ENCODE measurements at places on chromosomes 1 and 21. TPM values are rescaled to one million over a fixed set of nuclear protein-coding genes. Genes with fewer than 3 reads are reported as not detected.

- no peak for DNase-seq
Observed at GRCh38 chr1:163202833-163203451, at the start of gene RGS5. Gene RGS5 (minus strand): TSS chr1:163202916. CDS start chr1:163202835, 81 bp downstream.

DNA sequence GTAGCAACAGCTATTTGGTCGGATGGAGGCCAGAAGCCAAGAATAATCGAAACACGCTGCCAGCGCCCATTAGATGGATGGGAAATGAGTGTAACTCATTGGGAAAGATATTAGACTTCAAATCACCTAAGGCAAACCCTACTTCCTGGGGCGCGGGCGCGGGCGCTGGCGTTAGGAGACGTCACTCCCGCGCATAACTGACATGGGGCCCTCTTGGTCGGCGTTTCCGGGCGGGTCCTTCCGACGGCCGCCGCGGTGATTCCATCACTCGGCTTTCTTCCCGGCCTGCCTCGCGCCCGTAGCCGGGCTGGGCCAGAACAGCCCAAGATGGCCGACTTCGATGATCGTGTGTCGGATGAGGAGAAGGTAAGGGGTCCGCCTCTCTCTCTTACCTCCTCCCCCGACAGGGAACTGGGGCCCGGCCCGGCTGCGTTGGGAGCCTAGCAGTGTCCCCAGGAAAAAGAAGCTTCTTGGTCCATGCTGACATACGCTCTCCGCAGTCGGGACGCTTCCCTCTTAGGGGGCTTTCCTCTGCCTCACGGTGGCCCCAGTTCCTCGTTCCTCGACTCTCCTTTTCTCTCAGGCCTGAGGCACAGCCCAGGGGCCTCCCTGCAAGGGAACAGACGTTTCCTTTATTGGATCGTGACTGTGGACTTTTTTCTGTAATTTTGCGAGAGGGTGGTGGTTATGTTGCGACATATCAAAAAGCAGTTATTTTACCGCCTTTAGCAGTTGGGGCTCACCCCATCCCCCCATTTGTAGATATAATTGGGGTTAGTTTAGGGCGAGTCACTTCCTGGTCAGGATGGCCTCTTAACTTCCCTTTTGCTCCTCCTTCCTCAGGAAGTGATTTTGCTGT lies at the start of gene CAPZA1:
CAPZA1 (plus strand) TSS at position 315 of the 859 bp plus-strand sequence; CDS start at position 328, 13 bp downstream.
- DNase-seq = peak; percentile 93

DNA sequence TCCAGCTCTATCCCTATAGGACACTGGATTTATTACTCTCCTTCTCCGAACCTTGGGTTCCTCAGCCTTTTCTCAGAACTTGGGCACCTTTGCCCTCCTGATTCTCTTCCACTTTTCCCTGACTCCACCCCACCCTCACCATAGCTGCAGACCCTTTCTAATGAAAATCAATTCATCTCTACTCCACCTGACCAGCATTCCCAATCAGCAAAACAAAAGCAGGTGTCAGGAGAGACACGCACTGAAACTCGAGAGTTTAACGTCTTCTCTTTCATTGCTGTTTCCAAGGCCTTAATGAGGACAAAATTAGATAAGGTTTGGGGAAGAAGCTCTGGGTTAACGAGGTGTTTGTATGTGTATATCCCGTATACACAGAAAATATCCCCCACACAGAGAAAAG lies 208.8 kb downstream of the PLPP3 start:
- DNase-seq = no peak

DNA sequence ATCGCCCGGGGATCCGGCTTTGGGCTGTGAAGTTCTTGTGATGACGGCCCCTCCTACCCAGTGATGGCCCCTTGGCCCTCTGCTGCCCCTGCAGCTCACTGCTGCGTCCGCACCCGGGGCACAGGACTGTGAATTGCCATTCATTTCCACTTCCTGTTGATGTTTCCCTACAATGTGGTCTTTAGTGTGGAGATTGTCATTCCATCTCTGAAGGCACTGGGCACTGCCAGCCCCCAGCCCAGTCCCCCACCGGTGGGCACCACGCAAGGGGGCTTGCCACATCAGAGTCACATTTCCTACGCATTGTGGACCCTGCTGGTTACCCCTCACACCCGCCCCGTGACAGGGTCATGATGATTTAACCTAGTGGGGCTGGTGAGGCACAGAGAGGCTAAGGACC lies 2.5 kb upstream of the MX2 start:
- DNase-seq = no peak

Gene OLIG2
- not detected for total RNA-seq

GRCh38 chr1:40712997-40713396 lies 21.5 kb downstream of the NFYC start:
- DNase-seq = no peak

Gene PGD
- 144 TPM for total RNA-seq

Gene MYOC
- not detected for total RNA-seq

DNA sequence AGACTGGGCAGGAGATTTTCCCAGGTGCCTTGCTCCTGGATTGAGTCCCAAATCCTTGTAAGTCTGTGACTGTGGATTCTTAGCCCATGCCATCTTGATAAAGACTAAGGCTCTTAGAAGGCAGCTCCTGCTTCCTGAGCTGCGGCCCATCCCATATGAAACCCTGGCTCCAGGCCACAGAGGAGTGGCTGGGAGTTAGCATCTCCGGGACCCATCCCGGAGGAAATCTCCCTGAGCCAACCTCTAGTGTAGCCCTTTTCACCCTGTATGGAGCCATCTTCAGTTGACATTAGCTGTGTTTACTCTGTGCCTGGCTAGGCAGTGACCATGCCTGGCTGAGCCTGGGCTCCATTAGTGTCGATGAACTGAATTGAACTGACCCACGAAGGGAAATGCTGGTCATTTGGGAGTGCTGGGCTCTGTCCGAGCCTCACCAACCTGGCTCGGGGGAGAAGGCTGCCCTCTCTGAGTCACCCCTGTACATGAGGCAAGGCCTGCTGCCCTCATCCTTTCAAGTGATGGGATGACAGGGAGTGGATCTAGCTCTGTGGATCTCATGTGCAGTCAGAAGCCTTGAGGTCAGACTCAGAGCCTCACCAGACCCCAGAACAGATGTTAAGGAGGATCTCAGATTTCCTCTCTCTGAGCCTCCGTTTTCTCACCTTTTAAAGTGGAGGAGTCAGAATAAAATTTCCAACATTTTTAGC lies 37.5 kb downstream of the LGR6 start:
- DNase-seq = no peak

GRCh38 chr21:15004721-15005370 lies 60.0 kb downstream of the NRIP1 start:
- DNase-seq = no peak

Gene PRKAB2
- total RNA-seq = 30.8 TPM

DNA sequence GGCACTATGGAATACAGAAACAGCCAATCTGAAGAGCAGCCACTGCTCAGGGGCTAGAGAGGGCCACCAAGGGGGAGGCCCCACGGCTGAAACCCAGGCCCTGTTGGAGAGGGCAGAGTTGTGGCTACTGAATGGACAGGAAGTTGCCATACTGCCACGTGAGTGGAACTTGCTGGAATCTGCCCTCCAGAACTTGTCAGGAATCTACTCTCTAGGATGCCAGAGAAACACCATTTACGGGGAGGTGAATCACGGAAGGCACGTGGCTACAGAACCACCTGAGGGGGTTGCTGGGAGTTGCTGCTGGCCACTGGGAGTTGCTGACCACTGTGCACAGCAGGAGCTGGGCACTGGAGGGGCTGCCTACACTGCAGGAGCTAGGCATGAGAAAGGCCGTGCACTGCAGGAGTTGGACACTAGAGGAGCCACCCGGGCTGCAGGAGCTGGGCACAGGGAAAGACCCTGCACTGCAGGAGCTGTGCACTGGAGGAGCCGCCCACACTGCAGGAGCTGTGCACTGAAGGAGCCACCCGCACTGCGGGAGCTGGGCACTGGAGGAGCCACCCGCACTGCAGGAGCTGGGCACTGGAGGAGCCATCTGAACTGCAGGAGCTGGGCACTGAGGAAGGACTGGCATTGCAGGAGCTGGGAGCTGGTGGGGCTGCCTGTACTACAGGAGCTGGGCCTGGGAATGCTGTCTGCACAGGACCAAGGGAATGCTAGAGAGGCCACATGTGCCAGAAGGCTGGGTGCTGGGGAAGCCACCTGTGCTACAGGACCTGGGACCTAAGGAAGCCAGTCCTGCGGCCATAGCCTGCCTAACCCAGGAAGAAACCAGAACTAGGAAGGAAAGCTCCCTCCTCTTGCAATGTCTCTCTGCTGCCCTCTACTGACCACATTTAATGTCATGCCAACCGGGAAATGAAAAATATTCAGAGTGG lies 343.4 kb downstream of the MATN1 start:
- DNase-seq = peak; percentile 68

DNA sequence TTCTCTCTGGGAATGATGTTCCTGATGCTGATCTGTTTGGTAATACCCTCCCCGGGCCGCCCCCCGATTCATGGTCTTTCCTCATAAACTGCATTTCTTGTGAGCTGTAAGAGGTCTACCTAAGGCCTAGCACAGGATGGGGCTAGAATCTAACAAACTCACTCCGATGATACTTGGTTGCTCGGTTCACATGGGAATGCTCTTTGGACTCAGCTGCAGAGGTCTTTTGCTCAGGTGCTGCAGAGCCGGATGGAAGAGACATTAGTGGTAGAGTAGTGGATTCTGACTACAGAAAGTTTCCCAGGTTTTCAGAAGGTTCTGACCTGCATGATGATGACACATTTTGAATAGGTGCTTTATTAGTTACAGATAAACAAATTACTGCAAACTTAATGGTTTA lies 8.3 kb upstream of the TMEM269 start:
- DNase-seq = no peak

Gene ERICH3
- total RNA-seq = not detected

DNA sequence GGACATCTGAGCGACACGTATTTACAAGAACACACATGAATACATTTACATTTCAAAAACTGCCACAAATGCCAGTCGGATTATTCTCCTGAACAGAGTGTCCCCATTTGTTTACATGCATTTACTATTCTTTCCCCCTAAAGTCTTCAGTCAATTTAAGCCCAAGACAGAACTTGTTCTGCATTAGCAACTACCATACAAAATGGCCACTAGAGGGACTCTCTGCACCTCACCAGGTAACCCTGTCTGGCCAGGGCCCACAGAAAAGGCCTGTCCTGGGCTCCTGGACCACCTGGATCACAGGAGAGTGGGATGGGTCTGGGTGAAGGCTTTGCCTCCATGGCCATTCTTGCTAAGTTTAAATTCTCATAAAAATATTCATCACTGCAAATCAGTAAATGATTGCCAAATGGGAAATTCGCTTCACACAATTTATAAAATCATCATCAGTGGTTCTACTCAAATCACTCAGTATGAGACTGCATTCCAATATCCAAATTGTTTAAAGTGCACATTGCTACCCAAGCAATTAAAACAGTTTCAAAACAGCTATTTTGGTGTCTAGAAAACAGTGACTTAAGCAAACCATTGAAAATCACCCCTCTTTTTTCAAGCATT lies 12.5 kb upstream of the GUCA2A start:
- DNase-seq = peak; percentile 39

Gene PFKFB2
- 38.7 TPM for total RNA-seq

Gene PUSL1
- 21.5 TPM for total RNA-seq

DNA sequence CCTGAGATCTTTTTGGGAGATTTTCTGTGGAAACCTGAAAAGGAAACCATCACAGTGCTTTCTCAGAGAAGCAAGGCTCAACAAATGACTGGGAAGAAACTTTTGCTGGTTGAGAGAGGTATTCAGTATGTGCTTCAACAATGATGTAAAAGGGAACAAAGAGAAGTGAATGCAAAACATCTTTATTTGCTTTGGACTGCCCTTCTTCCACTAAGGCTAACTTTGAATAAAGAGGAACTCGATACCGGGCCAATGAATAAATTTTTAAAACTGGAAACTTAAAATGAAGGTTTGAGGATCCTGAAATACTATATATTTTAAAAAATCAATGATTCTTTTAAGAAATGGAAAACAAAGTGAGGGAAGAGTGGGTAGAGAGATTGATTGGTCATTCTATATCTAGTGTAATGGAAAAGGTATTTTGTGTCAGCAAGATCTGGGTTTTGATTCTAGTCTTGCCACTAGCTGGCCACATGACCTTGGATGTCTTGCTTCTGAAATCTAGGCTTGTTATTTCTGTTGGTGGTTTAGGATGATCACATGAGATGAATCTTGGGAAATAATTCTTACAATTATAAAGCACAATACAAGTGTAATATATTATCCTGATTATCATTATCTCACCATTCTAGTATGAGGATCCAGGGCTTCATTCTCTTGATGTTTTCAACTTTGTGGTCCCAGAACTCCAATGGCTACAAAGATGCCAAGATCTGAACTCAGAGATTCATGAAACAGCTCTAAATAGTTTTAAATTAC lies 34.6 kb upstream of the APOBEC4 start:
- no peak for DNase-seq

- peak; percentile 48 for DNase-seq
Observed at GRCh38 chr1:46301808-46302640, 1.4 kb downstream of the LRRC41 start.

DNA sequence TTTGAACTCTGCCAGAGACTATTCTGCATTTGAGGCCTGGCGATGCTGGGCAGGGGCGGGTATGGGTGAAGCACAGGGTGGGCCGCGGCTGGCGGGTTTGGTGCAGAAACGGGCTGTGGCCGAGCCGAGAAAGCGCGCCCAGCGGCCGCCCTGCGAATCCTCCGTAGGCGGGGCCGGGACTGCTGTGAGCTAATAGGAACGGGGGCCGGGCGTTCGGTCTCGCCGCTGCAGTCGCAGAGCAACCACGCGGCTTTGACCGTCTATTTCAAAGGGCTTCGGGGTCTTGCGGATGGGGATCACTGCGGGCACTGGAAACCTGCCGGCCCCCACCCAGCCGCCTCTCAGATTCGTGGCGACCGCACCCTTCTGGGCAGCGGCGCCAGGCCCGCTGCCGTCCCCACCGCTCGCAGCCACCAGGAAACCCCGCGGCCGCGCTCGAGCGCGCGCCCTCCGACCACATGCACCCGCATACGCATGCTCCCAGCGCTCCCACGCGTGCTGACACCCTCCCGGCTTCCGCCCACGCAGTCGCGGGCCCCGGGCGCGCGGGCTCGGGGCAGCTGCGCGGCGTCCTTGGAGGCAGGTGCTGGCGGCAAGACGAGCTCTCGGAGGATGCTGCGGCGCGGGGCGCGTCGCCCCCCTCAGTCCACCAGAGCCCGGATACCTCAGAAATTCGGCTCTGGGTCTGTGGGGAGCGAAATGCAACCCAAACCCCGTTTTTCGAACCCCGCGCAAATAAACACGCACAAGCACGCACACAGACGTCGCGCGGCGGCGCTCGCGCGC lies 32.6 kb downstream of the DNTTIP2 start:
- peak; percentile 74 for DNase-seq

Gene RXFP4
- total RNA-seq = not detected

- DNase-seq = no peak
Observed at GRCh38 chr1:212010004-212010403, 25.4 kb downstream of the INTS7 start.

DNA sequence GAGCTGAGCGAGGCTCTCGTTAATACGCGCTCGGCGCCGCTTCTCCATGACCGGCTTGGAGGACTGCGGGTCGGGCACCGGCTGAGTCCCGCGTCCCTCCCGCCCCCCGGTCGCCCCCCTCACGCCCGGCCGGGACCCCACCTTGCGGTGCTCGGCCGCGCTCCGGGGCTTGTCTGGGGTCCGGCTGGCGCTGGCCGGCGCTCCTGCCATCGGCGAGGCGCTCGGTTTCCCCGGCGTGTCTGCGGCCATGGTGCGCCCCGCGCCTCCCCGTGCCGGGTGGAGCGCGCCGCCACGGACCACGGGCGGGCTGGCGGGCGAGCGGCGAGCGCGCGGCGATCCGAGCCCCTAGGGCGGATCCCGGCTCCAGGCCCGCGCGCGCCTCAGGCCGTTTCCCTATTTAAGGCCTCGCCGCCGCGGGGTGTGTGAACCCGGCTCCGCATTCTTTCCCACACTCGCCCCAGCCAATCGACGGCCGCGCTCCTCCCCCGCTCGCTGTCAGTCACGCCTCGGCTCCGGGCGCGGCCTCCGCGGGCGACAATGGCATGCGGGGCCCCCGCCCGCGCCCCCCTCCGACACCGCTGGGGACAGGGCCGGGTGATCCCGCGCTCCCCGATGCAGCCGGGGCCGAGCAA lies at the start of gene HES4:
HES4 (minus strand) TSS at position 373 of the 632 bp plus-strand sequence; CDS start at position 249, 124 bp downstream.
- peak; percentile 82 for DNase-seq

Data from mammary epithelial cell (primary cell).